NCI-H187 (cell line): ENCODE measurements at places on chromosomes 6 and 20.

DNA sequence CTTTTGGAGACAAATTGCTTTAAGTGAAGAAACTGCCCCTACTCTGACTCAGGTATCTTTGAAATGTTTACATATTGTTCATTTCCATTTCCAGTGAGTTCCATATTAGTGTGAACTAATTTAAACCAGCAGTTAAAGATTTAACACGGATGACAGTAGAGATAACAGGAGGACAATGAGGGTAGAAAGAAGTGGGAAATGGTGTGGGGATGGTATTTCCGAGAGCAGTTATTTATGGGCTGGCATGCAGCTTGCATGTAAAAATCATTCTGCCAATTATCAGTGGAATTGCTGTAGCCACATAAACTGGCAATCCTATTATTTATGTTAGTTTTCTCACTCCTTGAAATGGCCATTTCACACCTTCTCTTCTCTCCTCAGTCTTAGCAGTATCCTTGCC, 8.6 kb upstream of the ADGRF5 start:
- DNase-seq, result no peak

DNA sequence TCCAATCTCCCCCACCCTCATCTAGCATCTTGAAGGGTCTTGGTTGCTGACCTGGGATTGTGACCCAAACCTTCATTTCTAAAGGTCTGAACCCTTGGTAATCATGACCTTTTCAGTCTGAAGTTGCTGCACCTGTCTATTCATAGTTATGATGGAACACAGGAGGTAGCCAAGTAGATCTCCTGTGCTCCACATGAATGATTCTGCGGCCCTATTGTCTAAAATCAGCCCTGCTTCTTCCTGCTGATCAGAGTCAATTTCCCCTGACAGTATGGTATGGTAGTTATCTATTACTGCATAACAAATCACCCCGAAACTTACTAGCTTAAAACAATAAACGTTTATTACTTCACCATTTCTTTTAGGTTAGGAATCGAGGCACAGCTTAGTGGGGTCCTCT, 9.0 kb downstream of the OR2B6 start:
- no peak for DNase-seq

- DNase-seq, result no peak
Measured at GRCh38 chr6:159682810-159683209, 10.2 kb downstream of the SOD2 start.

- peak; percentile 84 for DNase-seq
Measured at GRCh38 chr20:20363799-20364592, 3.9 kb upstream of the INSM1 start.

DNA sequence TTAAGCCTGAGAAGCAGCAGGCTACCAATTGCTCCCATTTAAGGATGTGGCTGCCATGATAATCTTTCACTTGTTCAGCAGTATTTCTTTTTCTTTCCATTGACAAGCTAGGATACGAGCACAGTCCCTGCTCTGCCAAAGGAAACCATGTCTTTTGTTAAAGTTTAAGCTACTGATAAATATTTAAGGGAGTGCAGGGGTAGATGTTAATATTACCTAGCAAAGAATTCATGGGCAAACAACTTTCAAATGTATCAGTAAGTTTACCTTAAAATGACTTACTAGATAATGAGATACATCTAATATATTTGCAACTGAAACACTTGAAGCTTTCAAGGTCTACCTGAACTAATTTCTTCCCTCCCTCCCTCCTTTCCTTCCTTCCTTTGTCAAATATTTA, 77.3 kb downstream of the OPN5 start:
- DNase-seq, result no peak

DNA sequence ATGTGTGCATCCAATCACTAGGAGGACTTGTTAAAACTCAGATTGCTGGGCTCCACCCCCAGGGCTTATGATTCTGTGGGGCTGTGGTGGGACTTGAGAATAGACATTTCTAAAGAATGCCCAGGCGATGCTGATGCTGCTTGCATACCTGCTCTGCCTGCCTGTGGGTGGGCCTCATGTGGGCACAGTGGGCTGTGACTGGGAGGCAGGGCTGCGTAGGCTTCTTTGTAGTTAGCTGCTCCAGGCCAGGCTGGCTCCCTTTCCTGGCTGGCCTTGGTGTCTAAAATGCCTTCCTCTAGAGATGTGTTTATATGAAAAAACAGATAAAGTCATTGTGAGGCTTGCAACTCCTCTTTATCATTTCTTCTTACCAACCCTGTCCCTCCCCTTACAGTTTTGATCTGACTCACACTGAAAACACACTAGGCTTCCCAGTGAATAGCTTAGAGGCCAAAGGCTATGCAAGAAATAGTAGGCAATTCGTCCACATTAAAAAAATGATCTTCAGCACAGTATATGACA, 495.5 kb upstream of the MAP3K7 start:
- DNase-seq, result no peak

DNA sequence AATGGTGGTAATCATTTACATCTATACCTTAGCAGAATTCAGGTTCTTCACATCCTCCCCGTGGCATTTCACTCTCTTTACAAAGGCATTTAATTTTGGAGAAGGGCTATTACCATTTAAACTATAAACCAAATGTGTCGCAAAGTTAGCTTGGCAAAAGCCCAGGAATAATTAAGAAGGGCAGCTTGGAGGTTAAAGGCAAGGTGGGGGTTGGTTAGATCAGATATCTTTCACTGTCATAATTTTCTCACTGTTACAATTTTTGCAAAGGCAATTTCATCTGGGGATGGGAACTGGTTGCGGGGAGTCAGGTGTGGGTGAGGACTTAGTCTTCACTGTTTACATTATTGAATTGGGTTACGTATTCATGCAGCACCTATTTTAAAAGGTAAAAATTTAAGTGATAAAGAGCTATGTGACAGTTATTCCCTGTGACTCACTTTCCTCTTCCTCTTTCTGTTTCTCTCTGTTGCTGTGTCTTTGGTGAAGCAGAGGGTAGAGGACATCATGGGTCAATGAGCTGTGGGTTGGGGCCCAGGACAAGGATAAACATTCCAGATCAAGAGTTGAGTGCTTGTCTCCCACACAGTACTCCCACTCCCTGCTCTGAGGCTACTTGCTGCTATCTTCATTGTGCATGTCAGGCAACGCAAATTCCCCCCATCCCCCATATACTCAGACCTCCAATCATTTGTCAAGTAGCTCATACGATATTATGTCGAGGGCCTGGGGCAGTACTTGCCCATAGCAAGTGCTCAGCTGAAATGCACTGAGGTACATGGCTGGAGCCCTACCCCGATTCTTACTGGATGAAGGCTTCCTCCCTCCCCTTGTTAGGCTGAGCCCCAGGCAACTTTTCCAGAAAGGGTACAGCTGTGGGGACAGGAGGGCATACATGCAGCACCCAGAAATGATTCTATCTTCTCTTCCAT, 223.1 kb upstream of the MYLIP start:
- DNase-seq, result no peak

DNA sequence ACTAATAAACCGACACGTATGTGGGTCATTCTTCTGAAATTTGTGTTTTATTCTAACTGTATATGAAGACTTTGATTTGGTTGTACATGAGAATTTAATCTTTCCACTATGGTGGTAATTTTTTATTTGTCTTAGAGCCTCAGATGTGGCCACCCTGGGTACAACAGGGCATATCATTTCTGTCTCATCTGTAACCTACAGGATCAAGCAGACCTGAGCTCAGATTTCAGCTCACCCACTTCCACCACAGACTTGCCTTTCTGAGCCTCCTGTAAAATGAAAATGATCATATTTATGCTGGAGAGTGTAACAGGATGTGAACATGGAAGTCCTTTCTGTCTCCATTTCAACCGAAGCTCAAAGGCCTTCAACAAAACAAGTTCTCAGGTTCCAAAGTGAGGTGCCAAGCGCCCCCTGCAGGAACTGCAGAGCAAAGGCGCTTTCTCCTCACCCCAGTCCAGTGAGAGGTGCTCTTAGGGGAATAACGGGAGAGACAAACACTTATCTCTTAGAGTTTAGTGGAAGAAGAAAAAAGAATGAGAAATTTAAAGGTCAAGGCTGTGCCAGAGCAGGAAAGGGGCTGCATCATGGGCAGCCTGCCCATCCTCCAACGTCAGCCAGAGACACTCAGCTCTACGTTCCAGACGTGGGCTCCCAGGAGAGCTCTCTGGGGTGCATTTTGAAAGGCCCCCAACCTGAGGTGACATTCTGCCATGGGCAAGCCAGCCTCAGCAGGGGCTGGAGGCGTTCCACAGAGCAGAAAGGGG, 23.0 kb upstream of the CD24 start:
- peak; percentile 11 for DNase-seq

DNA sequence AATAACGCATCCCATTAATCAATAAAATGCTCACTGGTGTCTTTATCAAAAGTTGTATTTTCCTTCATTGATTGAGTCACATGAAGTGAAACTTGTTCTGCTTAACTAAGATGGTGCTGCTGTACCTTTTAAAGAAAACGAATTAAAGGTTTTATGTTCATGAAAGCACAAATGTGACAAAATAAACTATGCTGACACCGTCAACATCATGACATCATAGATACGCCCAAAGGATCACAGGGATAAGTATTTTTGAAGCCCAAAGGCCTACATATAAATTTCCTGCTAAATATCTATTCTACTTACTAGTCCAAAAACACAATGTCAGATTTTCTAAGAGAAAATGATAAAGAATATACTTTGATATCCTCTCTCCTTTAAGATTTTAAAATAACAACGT, 94.4 kb downstream of the FAM217A start:
- no peak for DNase-seq

DNA sequence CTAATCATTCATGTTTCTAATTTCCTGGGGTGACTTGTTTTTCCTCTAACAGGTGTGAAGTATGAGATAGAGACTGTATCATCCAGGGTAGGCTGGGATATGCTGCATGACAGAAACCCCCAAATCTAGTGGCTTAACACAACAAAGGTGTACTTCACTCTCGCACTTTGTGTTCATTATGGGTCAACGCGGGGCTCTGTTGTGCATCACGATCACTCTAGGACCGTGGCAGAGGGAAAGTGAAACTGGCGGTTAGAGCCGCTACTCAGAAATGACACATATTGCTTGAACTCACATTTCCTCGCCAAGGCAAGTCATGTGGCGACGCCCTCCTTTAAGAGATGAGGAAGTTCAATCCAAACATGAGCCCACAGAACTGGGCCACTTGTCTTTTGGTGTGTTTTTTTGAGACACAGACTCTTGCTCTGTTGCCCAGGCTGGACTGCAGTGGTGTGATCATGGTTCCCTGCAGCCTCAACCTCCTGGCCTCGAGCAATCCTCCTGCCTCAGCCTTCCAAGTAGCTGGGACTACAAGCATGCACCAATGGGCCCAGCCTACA, 41.3 kb downstream of the PCNA start:
- no peak for DNase-seq

DNA sequence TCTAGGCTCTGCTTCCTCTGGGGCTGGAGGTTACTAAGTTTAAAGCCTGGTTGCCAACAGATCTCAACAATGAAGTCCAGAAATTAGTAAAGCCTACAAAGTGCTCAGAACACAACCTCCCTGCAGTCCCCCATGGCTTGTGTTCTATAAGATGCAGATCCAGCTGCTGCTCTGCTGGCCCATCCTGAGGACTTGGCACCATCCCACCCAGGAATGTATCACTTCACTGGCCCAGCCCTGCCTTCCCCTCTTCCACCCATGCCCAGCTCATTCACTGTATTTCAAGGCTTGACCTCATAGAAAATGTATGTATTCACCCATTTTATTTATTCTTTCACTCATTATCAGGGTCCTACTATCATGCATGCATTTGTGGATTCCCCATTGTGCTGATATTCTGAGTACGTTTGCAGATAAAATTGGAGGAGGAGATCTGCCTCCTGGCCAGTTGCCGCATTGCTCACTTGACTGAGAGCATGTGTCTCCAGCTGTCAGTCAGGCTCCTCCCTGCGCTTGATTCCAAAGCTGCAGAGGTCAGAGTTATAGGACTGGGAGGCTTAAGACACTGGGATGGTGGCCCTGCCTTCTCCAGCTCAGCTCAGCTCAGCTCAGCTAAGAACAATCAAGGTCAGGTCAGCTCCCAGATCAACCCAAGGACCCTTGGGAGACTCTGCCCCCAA, 104.8 kb downstream of the MAFB start:
- DNase-seq, result no peak

GRCh38 chr6:44229376-44230033, 6.1 kb downstream of the SLC29A1 start:
- no peak for DNase-seq

DNA sequence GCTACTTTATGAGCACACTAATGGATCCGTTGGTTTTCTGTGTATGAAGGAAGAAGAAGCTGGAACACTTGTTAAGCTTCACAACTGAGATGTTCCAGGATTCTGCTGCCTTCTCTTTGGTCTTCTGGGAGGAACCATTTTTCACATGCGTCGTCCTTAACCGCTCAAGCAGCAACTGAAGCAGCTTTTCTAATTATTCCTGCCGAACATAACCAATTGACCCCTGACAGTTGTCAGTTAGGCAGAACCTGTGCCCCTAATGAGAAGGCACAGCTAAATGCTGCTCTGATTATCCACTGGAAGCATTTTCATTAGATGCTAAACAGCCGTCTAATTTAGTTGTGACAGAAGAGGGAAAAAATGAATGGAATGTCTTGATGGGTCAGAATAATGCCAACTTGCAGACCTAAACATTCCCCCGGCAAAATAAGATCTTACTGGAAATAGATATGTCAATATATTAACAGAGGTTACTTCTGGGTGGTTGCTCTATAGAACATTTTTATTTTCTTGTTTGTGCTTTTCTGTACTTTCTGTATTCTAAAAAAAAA, 85.0 kb upstream of the SMLR1 start:
- DNase-seq, result no peak

DNA sequence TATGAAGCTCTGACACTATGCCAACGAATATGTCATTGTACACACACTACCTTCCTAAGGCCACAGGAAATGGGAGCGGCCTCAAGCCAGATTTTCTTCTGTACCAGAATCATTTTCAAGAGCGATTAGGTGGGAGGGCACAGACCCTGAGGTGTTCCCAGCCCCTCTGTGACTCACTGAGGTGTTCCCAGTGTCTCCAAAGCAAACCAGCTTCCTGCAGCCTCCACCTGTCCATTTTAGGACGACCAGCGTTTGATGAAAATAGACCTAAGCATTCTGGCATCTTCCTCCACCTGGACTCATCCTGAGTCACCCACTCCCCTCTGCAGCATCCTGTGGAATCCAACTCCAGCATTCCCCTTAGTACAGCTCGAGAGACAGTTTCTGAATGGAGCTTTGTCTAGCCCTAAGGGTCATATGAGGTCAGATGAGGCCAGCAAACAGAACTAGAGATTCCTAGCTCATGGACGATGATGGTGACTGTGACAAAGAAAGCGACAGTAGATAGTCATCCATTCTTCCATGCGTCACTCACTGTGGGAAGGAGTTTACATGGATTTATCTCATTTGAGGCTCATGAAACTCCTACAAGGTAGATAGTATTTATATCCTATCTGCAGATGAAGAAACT, 203.4 kb downstream of the PTPRT start:
- no peak for DNase-seq

DNA sequence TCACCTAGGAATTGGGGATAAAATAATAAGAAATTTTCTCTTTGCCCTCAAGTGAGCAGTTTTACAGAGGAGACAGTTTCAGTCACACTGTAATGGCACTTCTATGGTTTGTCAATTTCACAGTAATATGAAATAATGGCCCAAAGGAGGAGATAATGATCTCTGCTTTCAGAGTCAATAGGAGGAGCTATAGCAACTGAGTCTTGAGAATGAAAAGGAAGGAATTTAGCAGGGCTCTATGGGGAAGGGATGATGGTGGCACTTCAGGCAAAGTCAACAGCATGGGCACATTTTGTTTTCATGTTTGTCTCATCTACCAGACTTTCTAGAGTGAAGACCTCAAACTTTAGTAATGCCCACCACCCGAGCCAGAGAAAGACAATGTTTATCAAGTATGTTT, 138.3 kb upstream of the HMGN3 start:
- no peak for DNase-seq
